ENCODE measurements at places on chromosomes 13 and 19.
A peak's percentile ranks its signal among the peaks of the same experiment; 100 is the strongest.

- peak overlapping the region; percentile 66 for H3K4me3 ChIP-seq
- peaks cover 14% of the 10 kb centered on the region for H3K36me3 ChIP-seq
- peak overlapping the region; percentile 76 for H3K27ac ChIP-seq
- H3K27me3 ChIP-seq = no peaks in the 10 kb centered on the region
Observed at GRCh38 chr19:55485439-55486011, 537 bp downstream of the NAT14 start.

DNA sequence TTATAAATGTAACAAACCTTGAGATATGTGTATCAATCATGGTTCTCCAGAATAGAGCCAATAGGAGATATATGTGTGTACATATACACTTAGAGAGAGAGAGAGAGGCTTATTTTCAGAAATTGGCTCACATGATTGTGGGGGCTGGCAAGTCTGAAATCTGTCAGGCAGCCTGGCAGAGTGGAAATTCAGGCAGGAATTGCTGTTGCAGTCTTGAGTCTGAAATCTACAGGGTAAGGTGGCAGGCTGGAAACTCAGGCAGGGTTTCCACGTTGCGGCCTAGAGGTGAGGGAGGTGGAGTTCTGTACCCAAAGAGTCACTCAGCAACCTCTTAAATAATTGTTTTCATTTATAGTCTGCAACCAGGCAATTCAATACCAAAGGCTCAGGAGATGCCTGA lies 218.4 kb downstream of the B3GLCT start:
- H3K27ac ChIP-seq = no peak overlapping the region
- H3K4me1 ChIP-seq = no peaks in the 10 kb centered on the region

- H3K27ac ChIP-seq = no peak overlapping the region
- no peaks in the 10 kb centered on the region for H3K27me3 ChIP-seq
- no peak for DNase-seq
- H3K36me3 ChIP-seq = peaks cover 7% of the 10 kb centered on the region
- no peak overlapping the region for H3K4me3 ChIP-seq
- H3K4me1 ChIP-seq = peaks cover 20% of the 10 kb centered on the region
Observed at GRCh38 chr19:49585023-49585422, 3.9 kb downstream of the PRRG2 start.

DNA sequence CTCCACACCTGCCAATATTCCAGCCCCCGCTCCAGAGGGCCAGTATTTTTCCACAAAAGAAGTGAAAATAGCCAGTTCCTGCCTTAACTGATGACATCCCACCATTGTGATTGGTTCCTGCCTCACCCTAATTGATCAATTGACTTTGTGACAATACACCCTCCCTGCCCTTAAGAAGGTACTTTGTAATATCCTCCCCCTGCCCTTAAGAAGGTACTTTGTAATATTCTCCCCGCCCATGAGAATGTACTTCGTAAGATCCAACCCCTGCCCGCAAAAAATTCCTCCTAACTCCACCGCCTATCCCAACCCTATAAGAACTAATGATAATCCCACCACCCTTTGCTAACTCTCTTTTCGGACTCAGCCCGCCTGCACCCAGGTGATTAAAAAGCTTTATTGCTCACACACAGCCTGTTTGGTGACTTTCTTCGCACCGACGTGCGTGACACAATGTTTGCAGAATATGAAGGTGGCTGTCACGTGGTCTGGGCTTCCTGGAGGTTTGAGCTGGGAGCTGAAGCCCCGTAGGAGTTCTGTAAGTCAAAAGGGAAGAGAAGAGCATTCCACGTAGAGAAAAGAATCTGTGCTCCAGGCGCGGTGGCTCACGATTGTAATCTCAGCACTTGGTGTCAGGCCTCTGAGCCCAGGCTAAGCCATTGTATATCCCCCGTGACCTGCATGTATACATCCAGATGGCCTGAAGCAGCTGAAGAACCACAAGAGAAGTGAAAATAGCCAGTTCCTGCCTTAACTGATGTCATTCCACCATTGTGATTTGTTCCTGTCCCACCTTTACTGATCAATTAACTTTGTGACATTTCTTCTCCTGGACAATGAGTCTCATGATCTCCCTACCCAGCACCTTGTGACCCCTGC lies 6.2 kb upstream of the FUT3 start:
- H3K27me3 ChIP-seq = peaks cover 10% of the 10 kb centered on the region
- H3K27ac ChIP-seq = no peak overlapping the region
- H3K4me1 ChIP-seq = no peaks in the 10 kb centered on the region
- H3K36me3 ChIP-seq = no peaks in the 10 kb centered on the region
- DNase-seq = no peak

DNA sequence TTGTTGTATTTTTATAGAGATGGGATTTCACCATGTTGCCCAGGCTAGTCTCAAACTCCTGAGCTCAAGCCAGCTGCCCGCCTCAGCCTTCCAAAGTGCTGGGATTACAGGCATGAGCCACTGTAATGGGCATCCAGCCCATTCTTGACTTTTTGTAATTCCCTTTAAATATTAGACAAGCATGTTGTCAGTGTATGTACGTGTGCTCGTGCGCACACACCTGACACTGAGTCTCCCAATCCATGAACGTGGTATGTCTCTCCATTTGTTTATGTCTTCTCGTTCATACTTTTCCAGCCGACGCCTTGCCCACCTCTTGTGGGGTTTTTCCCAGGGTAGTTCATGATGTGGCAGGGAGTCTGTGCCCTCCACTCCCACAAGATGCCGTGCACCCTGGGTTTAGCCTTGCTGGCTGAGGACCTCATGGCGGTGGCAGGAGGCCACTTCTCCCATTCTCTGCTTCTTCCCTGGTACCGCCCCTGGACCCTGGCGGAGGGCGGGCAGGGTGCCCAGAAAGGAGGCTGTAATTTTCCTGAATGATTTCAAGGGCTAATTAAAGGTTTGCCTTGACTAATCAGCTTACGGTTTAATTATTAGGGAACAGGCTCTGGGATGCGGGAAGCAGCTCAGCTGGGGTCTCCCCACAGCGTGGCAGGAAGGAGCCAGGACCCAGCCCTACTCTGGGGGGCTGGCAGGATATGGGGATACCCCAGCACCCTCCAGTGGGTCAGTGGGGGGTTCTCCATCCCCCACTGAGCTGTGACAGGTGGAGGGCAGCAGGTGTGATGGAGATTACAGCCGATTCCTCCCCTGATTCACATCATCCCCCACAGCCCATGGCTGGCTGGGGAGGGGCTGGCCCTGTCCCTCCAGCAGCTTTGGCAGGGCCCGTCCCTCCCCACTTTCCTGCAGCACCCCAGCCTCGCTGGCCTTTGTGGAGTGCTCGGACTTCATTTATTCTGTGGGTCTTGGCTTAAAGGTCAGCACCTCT lies 12.9 kb downstream of the PAK4 start:
- H3K4me1 ChIP-seq = peaks cover 36% of the 10 kb centered on the region
- no peak overlapping the region for H3K27ac ChIP-seq
- H3K27me3 ChIP-seq = no peaks in the 10 kb centered on the region
- no peak overlapping the region for H3K4me3 ChIP-seq
- no peak for DNase-seq

- H3K4me1 ChIP-seq = peaks cover 43% of the 10 kb centered on the region
- peaks cover 5% of the 10 kb centered on the region for H3K36me3 ChIP-seq
Observed at GRCh38 chr13:51645154-51645650, 60.9 kb downstream of the WDFY2 start.

- DNase-seq = no peak
- H3K4me3 ChIP-seq = no peak overlapping the region
- H3K27ac ChIP-seq = no peak overlapping the region
- H3K36me3 ChIP-seq = no peaks in the 10 kb centered on the region
- no peaks in the 10 kb centered on the region for H3K4me1 ChIP-seq
Observed at GRCh38 chr13:87093399-87093798, 577.8 kb upstream of the SLITRK5 start.

DNA sequence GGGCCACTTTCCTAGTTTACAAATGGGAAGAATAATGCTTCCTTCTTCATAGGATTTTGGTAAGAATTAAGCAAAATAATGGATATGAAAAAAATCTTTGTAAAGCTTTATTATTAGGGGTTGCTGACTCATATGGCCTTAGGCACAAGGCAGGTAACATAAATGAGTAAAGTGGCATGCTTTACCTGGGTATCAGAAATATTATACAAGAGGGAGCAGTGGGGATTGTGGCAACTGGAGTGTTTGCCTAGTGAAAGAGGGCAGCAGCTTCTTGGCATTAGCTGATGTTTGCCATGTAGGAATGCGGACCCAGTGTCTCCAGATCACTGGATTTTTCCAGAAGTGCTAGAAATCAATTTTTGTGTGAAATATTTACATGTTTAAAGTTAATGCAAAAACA lies 19.5 kb downstream of the WDFY2 start:
- no peak overlapping the region for H3K27ac ChIP-seq
- H3K36me3 ChIP-seq = peaks cover 5% of the 10 kb centered on the region
- no peaks in the 10 kb centered on the region for H3K27me3 ChIP-seq
- no peak for DNase-seq

- DNase-seq = no peak
- no peak overlapping the region for H3K4me3 ChIP-seq
- H3K36me3 ChIP-seq = peaks cover 3% of the 10 kb centered on the region
Observed at GRCh38 chr13:20609145-20609544, 42.2 kb downstream of the IFT88 start.

- H3K36me3 ChIP-seq = peaks cover 24% of the 10 kb centered on the region
- no peak for DNase-seq
- H3K27me3 ChIP-seq = peaks cover 11% of the 10 kb centered on the region
- peak overlapping the region; percentile 54 for H3K27ac ChIP-seq
- H3K4me1 ChIP-seq = peaks cover 48% of the 10 kb centered on the region
Observed at GRCh38 chr19:41910992-41911888, 17.0 kb downstream of the ERFL start.

DNA sequence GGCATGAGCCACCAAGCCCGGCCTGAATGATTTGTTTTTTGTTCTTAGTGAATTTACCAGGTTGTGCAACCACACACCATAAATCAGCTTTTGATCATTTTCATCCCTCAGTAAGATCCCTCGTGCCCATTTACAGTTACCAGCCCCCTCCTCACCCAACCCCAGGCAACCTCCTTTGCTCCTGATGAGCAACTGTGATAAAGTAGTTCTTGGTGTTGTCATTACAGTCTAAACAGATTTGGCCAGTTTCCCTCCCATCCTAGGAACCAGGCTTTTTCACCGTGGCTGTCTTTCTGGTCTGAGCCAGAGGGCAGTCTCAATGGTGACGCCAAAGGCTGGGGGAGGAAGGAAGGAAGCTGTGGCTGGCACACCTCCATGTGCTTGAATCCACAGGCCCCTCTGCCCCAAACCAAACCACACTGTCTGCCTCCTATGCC lies 61.2 kb upstream of the WDFY2 start:
- H3K4me3 ChIP-seq = no peak overlapping the region
- H3K36me3 ChIP-seq = no peaks in the 10 kb centered on the region
- H3K27ac ChIP-seq = no peak overlapping the region
- no peaks in the 10 kb centered on the region for H3K27me3 ChIP-seq

- no peaks in the 10 kb centered on the region for H3K4me1 ChIP-seq
- H3K27me3 ChIP-seq = peaks cover 32% of the 10 kb centered on the region
- DNase-seq = no peak
- H3K36me3 ChIP-seq = no peaks in the 10 kb centered on the region
- H3K4me3 ChIP-seq = no peak overlapping the region
Observed at GRCh38 chr13:111652676-111653075, 332.2 kb downstream of the TEX29 start.

DNA sequence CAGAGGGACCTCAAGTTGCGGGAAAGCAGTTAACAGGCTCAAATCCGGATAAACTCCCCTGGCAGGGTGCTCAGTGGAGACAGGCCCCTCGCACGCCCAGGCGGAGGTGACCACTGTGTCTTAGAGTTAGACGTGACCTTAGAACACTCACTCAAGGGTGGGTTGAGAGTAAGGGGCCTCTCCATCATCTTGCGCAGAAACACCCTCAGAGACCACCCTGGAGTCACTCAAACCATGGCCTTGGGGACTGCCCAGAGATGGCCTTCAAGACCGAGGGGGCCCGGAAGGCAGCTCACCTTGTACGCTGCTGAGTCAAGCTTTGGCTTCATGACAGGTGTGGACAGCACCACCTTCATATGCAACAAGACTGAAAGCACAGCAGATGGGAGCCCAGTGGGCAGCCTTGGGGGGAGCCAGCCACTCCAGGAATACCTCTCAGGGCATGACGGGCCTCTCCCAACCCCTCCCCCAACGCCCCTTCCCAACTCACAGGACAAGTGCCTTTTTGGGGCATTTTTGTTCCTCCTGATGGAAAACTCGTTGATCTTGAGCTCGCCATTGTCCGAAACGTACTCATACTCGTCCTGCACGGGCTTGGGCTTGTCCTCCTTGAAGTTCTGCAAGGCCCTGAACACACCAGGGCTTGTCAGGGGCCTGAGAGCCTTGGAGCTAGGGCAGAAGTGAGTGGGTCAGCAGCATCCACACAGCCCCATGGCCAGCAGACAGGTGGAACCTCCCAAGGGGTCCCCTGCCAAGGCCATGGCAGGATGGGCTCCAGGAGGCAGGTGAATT lies 229.2 kb downstream of the TUBA3C start:
- no peak overlapping the region for H3K4me3 ChIP-seq
- H3K36me3 ChIP-seq = peaks cover 3% of the 10 kb centered on the region
- no peaks in the 10 kb centered on the region for H3K27me3 ChIP-seq
- H3K4me1 ChIP-seq = no peaks in the 10 kb centered on the region

GRCh38 chr19:44869733-44870470 lies 21.2 kb upstream of the TOMM40 start:
- H3K27ac ChIP-seq = no peak overlapping the region
- H3K4me3 ChIP-seq = no peak overlapping the region
- H3K36me3 ChIP-seq = peaks cover 1% of the 10 kb centered on the region
- H3K27me3 ChIP-seq = peaks cover 33% of the 10 kb centered on the region
- DNase-seq = no peak

- H3K4me3 ChIP-seq = no peak overlapping the region
- no peak overlapping the region for H3K27ac ChIP-seq
- H3K36me3 ChIP-seq = peaks cover 15% of the 10 kb centered on the region
- no peaks in the 10 kb centered on the region for H3K4me1 ChIP-seq
Observed at GRCh38 chr13:20782116-20782708, 8.5 kb upstream of the EEF1AKMT1 start.

DNA sequence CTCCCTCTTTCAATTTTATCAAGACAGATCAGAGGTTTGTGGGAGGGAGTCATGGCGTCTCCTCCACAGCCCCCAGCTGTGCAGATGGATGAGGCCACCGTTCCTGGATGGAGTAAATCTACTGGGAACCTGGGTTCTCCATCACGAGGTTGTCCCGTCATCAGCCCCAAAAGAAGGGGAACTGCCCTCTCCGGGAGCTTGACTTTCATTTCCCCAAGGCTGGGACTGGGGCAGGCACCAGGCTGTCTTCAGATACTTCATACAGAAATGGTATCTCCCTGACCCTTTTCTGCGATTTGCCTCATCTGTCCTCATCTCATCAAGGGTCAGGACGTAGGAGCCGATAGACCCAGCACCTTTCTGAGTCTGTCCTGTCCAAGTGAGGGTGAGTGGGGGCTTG lies 9.8 kb downstream of the LILRB2 start:
- DNase-seq = no peak
- H3K27me3 ChIP-seq = peaks cover 87% of the 10 kb centered on the region
- no peaks in the 10 kb centered on the region for H3K36me3 ChIP-seq
- H3K27ac ChIP-seq = no peak overlapping the region
- H3K4me1 ChIP-seq = no peaks in the 10 kb centered on the region

DNA sequence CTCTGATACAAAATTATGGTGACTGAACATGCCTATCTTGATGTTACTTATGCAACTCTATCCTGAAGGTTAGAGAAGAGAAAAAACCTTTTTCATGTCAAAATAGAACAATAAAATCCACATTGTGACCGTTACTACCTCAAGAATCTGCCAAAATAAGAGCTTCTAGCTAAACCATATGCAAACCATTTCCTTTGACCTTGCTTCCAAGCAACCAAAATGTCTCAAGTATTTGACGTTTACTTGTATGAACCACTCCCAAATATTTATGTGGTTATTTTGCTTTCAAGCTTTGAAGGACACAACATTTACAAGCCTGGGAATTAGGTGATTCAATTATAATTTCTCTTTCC lies 13.9 kb downstream of the FOXO1 start:
- peaks cover 72% of the 10 kb centered on the region for H3K4me1 ChIP-seq
- DNase-seq = no peak
- no peaks in the 10 kb centered on the region for H3K27me3 ChIP-seq
- H3K4me3 ChIP-seq = no peak overlapping the region
- peaks cover 7% of the 10 kb centered on the region for H3K36me3 ChIP-seq
- peak overlapping the region; percentile 8 for H3K27ac ChIP-seq

All from central memory CD8-positive, alpha-beta T cell (primary cell).